ENCODE measurements at places on chromosomes 1 and 21.

DNA sequence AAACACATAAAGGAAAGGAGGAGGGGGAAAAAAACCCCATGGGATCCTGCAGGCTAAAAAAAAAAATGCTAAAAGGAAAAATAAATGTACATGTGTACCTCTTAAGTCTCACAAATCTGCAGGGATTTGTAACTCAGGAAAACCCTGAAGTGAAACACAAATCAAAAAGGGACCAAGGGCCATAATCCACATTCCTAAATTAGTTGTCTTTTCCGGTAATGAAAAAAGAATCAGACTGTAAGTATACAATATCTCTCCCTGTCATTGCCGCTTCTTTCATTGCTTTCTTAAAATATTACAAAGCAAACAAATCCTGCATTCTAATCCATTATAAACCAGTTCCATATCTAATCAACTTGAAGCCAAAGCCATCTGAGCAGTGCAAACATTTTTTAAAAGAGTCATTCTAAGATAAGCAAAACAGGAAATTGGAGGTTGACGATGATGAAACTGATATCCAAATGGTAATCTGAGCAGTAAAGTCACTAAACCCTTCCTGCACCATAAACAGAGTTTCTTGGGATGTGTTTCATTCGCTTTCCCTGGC, 58.7 kb upstream of the SIM2 start:
- no peak for DNase-seq

DNA sequence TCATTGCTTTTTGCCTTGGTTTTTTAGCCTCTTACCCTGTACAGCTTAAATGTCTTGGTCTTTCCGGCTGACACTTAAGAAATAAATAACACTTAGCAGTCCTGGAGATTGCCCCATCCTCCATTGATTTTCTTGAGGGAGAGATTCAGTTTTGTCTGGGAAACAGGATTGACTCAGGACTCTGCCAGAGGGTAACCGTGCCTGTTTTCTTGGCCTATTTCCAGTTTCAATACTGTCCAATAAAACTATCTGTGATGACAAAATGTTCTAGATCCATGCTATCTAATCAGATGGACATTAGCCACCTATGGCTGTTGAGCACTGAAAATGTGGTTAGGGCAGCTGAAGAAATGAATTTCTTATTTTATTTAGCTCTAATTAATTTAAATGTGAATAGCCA, 216.1 kb downstream of the DUSP10 start:
- no peak for DNase-seq

- no peak for DNase-seq
Observed at GRCh38 chr1:89723863-89724262, 90.9 kb downstream of the LRRC8C start.

DNA sequence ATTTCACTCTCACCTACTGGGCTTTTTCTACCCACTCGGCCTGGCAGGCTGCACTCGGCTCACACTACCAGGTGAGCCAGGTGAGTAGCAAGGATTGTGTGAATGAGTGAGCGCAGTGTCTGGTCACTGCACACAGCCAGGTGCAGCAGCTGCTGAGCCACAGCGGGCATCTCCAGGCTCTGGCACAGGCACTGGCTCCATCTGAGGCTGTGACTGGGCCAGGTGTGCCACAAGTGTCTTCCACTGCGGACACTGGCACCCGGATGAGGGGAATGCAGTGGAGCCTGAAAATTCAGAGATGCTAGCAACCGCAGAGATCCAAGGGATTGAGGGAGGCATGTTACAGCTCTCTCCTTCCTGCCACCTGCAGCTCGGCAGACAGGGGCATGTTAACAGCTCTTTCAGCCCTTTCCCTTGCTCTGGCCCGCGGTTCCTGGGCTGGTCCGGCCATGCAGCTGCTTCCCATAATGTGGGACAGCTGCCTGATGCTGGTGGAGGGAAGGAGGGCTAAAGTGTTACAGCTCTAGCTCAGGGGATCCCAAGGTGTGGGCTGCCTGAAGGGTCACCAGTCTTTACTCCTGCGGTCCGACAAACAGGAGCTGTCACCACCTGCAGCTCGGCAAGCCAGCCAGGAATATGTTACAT, 1038.3 kb downstream of the AMY1C start:
- DNase-seq: no peak

DNA sequence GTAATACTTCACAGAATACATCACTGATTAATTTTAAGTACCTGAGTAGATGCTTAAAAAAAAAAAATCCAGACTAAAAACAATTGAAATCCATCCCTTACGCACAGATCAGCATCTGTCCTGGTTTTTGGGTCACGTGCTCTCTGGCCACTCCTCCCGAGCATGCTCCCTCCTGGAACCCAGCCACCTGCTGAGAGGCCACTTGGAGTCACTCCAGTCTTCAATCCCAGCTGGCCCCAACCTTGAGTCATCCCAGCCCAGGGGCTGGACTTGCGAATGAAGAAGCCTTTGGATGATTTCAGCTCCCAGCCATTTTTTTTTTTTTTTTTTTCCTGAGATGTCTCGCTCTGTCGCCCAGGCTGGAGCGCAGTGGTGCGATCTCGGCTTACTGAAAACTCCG, 8.9 kb downstream of the MAP1LC3C start:
- peak; percentile 8 for DNase-seq

DNA sequence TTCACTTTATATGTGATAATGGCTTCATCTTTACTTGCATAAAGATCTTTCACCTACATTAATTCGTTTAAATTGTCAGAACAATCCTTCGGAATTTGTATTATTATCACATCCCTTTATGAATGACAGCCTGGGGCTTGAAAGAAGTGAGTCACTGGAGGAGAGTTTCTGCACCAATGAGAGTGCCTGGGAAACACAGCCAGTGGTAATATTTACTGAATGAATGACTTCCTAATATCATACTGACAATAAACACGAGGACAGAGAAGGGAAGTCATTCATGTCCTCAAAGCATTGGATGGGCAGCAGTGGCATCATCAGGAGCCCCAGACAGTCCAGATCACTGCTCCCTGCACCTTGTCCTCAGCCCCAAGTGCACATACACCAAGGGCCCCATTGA, 40.7 kb upstream of the PDE4B start:
- no peak for DNase-seq

GRCh38 chr1:151799179-151800022, 5.8 kb downstream of the LINGO4 start:
- no peak for DNase-seq

DNA sequence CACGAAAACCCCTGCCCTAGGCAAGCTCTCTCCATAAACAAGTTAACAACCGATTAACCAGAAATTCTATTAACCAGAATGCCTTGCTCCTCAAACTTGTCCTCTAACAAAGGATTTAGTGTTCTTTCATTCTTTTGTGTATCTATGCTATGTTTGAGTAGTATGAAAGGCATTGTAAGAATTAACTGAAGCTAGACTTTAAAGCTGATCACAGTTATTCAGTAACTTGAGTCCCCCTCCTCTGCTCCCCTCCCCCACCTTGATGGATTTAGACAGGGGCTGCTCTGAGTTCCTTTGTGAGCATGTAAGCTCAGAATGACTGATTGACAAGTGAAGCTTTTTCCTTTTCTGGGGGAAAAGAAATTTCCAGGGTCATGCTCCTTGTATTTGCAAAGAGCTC, 257.6 kb downstream of the TTLL7 start:
- no peak for DNase-seq

DNA sequence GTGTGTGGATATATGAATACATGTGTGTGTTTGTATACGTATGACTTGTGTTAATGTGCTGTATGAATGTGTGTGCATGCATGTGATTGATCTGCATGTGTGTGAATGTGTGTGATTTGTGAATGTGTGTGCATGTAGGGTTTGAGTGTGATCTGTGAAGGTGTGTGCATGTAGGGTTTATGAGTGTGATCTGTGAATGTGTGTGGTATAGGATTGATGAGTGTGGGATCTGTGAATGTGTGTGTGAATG, 88.2 kb downstream of the STUM start:
- DNase-seq: no peak

- DNase-seq: no peak
Observed at GRCh38 chr21:42117967-42118780, 47.1 kb downstream of the UMODL1 start.

- no peak for DNase-seq
Observed at GRCh38 chr1:156217871-156218270, 5.1 kb downstream of the PMF1 start.

DNA sequence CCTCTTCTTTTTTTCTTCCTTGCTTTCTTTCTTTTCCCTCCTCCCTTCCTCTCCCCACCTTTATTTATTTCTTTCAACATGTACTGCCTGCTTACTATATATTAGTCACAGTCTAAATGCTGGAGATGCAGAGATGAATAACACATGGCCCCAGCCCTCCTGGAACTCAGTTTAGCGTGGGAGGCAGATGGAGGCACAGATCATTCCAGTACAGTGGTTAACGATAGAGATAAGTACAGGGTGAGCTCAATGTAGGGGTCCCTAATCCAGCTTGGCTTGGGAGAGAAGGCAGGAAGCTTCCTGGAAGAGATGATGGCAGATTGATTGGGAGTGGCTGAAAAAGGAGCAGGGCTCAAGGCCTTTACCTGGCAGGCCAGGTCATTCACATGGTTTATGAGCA, 55.6 kb upstream of the PPP2R5A start:
- no peak for DNase-seq

- DNase-seq: no peak
Observed at GRCh38 chr1:241419986-241420385, 63.0 kb upstream of the RGS7 start.

DNA sequence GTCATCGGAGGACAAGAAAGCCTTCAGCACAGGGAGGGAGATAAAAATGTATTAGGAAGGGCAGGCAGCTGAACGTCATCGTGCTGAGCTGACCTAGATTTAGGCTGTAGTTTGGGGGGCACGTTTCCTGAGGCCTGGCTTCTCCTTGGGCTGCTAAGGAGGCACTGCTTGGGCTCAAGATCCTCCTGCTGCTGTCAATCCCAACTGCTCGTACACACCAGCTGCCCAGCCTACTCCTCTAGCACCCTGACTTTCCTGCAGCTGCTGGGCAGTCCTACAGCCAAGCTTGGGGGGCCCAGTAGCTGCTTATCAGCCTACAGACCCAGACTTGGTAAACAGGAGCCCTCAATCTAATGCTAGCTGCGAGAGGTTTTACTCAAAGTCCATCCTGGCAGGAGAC, 6.2 kb downstream of the TMEM35B start:
- DNase-seq: no peak

GRCh38 chr1:94240822-94241221, 3.4 kb upstream of the ARHGAP29 start:
- DNase-seq: no peak

DNA sequence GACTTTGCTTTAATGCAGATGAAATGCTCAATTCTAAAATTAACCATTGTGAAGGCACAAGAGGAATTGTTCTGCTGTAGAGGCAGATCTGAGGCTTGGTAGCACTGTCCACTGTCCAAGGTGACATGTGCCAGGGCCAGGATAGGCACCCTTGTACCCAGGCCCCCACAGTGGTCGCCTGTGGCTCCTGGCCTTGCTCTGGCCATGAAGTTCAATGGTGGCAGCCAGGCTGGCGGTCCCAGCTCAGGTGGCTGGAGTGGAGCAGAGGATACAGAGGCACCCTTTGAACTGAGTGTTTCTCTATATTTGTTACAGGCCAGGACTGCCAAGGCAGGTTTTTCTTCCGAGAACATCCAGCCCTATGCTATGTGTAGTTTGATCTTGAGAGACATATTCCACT, 102.6 kb downstream of the PTGS2 start:
- no peak for DNase-seq

- no peak for DNase-seq
Observed at GRCh38 chr1:107724648-107725047, 240.3 kb downstream of the VAV3 start.

- no peak for DNase-seq
Observed at GRCh38 chr1:44442791-44443190, 37.7 kb downstream of the RNF220 start.

DNA sequence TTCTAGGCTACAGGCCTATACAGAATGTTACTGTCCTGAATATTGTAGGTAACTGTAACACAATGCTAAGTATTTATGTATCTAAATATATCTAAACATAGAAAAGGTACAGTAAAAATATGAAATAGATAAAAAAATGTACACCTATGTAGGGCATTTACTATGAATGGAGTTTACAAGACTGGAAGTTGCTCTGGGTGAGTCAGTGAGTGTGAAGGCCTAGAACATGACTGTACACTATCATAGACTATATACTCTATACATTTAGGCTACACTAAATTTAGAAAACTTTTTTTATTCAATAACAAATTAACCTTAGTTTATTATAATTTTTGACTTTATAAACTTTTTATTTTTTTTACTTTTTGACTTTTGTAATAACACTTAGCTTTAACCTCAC, 136.9 kb downstream of the DUSP10 start:
- no peak for DNase-seq

GRCh38 chr1:2556277-2556677, at the start of gene TNFRSF14:
TSS of gene TNFRSF14 (plus strand) at chr1:2556371. CDS start at chr1:2556665, 294 bp downstream.
- DNase-seq: no peak

DNA sequence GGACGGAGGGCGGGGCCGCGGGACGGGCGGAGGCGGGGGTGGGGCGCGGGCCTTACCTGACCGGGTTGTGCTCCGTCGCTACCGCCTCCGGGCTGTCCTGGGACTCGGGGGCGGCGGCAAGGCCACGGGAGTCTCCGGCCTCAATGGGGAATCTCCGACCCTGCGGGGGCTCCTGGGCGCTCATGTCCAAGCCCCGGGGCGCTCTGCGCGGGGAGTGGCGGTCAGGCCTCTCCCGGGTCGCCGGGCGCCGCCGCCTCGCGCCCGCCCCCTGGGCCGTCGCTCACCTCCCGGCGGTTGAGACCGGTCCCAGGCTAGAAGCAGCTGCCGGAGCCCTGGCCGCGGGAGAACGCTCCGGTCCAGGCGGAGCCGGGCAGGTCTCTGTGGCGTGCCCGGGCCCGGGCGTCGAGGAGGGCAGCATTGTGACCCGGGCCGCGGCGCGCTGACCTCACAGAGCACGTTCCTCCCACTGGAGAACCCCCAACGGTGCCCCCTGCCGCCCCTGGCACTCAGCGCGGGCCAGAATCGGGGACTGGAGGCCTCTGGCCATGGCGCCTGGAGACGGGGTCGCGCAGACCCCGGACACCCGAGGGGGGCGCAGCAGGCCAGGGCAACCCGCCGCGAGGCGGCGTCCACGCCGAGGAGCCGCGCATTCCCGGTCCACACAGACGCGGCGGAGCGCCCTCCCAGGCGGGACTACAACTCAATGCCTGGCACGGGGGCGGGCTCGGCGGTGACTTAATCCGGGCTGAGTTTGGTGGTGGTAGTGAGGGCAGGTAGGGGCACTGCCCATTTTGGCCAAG, 411 bp downstream of the FAM229A start:
- no peak for DNase-seq

GRCh38 chr1:43711049-43711448, 3.7 kb downstream of the ST3GAL3 start:
- peak; percentile 29 for DNase-seq

DNA sequence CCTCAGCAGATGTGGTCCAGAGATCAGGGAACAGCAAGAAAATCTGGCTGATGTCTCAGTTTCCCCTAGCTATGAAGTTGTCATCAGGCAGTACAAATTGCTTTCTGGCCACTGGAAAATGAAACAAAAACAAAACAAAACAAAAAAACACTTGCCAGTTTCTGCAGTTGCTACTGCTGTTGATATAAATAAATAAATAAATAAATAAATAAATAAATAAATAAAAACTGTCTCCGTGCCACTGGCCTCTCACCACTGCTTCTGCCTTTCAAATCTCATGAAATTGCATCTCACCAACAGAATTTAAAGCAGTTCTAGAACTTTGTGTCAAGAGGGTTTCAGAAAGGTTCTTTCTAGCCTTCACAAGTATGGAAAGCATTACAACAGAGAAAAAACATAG, 62.9 kb downstream of the C1orf87 start:
- DNase-seq: no peak

GRCh38 chr1:248054671-248055070, 8.0 kb downstream of the OR2L3 start:
- no peak for DNase-seq
